CD4-positive, alpha-beta T cell (primary cell): ENCODE measurements at places on chromosomes 6 and 20. TPM values are rescaled to one million over a fixed set of nuclear protein-coding genes. Genes with fewer than 3 reads are reported as not detected.

GRCh38 chr6:139275279-139276055 lies 16.3 kb downstream of the TXLNB start:
- no peak for DNase-seq

- DNase-seq, result peak; percentile 59
These were observed 511.8 kb upstream of the ZNF337 start for GRCh38 chr20:26208296-26209091.

GRCh38 chr6:159931846-159932245 lies 37.0 kb upstream of the IGF2R start:
- no peak for DNase-seq

DNA sequence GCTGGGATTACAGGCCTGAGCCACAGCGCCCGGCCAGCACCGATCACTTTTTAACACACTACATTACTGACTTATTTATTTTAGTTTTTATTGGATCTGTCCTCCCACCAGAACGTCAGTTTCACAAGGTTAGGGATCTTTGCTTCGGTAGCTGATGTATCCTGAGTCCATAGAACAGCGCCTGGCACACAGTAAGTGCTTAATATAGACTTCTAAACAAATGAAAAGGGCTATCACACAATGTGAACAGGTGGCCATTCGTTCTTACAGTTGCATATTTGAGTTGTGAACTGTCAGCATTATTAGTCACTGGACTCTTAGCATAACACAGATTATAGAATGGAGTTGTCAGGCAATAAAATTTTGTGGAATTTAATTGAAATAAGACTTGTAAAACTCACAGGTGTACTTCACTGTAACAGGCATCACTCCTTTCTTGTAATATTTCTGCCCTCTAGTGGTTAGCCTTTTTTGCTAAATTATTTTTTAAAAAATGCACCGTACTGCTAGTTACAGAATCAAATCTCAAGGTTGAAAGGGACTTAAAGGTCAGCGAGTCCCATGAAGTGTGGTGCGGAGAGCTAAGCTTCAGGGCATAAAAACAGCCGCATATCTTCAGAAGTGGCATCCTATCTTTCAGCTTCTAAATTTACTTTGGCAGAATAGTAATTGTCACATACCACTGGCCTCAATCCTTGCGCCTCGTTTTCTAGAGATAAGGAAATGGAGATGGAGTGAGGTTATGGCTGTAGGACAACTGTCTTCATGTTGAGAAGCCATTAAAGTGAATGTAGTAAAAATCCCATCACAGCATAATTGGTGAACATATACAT lies 3.4 kb upstream of the TBC1D7 start:
- DNase-seq, result no peak

- DNase-seq, result no peak
These were observed 244.9 kb upstream of the SOX4 start for GRCh38 chr6:21348504-21349195.

DNA sequence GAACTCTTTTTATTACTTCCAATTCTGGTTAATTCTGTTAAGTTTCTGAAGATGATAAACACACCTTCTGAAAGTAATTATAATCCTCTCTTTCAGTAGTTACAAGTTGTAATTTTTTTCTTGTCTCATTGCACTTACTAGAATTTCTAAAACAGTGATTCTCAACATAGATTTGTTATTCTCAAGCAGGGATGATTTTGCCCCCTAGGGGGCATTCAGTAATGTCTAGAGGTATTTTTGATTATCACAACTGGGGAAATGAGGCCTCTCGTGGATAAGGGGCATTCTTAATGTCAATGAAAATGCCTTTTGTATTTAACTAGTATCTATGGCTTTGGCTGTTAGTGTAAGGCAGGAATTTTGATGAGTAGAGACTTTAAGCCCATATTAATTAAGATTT lies 39.4 kb upstream of the MAFB start:
- DNase-seq, result no peak

GRCh38 chr6:35727231-35727934 lies 9.4 kb upstream of the ARMC12 start:
- DNase-seq, result no peak

- no peak for DNase-seq
These were observed at the start of gene PBOV1 for GRCh38 chr6:138218449-138218848. Gene PBOV1 (minus strand): TSS chr6:138218491. CDS start chr6:138218395, 96 bp downstream.

GRCh38 chr6:169132352-169132940 lies 121.2 kb downstream of the THBS2 start:
- no peak for DNase-seq

DNA sequence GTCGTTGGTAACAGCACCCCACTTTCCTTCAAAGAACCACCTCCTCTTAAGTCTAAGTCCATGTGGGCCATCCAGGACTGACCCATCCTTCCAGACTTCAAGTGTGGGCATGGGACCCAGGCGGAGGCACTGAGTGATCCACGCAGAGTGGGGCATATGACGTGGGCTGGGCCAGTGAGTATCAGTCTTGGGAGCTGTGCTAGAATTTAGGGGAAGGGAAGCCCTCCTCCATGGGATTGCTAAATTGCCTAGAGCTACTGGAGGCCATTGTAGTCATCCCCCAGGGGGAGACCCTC lies 35.3 kb upstream of the KCNB1 start:
- no peak for DNase-seq

- DNase-seq, result no peak
These were observed 105.9 kb downstream of the MAN1A1 start for GRCh38 chr6:119243657-119244056.

The KCNB1 gene
- 0.06 TPM for total RNA-seq

The BPIFA1 gene
- total RNA-seq, result not detected

The TMEM63B gene
- 11.4 TPM for total RNA-seq
